ENCODE measurements at places on chromosomes 12 and 14.

GRCh38 chr14:76330411-76331327, 45.3 kb upstream of the ESRRB start:
- no peak for DNase-seq

DNA sequence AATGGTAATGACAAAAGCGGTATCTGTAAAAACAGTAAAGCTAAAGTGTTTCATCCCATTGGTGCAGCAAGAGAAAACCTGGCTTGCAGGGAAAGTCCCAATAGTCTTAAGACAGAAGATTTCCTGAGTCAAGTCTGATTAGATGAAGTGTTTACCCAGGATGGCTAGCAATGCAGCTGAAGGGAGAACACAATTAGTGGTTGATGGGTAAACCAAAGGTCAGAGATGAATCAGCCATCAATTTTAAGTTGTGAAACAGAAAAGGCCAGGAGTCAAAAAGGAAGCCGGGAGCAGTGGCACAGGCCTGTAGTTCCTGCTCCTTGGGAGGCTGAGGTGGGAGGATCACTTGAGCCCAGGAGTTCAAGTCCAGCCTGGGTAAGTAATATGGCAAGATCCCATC, 52.6 kb downstream of the SEC23A start:
- DNase-seq: no peak

DNA sequence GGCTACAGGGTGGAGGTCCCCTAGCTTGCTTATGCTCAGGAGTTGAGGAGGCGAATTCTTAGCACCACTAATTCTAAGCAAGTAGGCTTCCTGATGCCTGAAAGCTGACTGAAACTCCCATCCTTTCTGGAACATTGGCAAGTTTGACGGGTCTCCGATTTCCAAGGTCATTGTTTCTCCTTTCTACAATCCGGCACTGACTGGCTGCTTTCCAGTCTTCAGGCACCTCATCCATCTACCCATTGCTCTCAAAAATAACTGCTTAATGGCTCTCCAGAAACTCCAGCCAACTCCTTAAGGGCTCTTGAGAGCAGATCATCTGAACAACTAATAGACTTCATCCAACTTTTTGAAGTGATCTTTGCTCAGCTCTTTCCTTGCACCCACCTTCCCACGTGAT, 13.3 kb downstream of the REM2 start:
- no peak for DNase-seq

DNA sequence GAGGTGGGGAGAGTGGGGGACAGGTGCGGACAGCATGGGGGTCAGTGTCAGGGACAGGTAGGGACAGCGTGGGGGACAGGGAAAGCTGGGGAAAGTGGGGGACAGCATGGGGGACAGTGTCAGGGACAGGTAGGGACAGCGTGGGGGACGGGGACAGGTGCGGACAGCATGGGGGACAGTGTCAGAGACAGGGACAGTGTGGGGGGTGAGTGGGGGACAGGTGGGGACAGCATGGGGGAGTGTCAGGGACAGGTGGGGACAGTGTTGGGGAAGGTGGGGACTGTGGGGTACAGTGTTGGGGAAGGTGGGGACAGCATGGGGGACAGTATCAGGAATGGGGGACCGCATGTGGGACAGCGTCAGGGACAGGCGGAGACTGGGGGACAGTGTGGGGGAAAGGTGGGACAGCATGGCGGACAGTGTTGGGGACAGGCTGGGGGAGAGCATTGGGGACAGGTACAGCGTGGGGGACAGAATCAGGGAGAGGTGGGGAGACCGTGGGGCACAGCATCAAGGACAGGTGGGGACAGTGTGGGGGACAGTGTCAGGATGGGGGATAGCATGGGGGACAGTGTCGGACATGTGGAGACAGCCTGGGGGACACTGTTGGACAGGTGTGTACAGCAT, 96.1 kb downstream of the TMEM121 start:
- no peak for DNase-seq

DNA sequence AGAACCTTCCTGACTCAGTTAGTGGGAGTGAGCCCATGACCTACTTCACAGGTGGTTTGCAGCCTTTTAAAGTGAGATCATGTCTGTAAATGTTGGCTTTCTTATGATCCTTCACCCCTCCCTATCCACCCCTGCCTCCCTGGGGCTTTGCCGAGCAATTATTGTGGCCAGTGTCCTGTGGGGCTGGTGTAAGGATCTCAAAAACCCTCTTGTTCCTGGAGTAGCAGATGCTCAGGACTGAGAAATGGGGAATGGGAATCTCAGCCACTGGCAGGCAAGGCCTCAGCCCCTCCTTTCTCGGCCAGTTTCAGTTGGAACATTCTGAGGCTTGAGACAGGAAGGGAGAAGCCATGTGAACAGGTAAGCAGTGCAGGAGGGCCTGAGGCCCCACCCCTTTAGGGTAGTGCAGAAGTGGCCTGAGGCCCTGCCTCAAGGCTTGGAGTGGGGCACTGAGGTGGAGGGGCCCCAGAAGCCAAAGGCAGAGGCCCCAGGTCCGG, 53.8 kb downstream of the PLEKHG3 start:
- DNase-seq: no peak

- DNase-seq: no peak
Observed at GRCh38 chr14:22448905-22449599, 140.0 kb downstream of the DAD1 start.

- DNase-seq: peak; percentile 72
Observed at GRCh38 chr12:66688846-66689439, 10.1 kb upstream of the GRIP1 start.

GRCh38 chr12:46214668-46215436, 54.0 kb downstream of the SLC38A1 start:
- no peak for DNase-seq

- DNase-seq: no peak
Observed at GRCh38 chr12:92634730-92635129, 68.1 kb upstream of the PLEKHG7 start.

DNA sequence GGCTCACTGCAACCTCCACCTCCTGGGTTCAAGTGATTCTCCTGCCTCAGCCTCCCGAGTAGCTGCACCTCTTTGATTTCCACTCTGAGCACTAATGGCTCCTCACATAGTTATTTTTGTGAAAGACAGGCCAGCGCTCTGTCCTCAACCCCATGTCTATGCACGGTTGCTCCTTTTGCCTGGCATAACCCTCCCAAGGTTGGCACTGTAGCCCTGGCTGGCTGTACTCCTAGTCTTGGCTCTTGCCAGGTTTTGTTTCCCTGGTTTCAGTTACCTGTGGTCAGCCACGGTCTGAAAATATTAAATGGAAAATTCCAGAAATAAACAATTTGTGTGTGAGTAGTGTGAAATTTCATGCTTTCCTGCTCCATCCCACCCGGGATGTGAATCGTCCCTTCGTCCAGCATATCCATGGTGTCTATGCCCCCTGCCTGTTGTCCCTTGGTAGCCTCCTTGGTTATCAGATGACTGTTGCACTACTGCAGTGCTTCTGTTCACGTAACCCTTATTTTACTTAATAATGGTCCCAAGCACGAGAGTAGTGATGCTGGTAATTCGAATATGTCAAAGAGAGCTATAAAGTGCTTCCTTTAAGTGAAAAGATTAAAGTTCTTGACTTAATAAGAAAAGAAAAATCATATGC, 12.3 kb upstream of the DCD start:
- no peak for DNase-seq

- peak; percentile 64 for DNase-seq
Observed at GRCh38 chr12:46560089-46560488, 187.5 kb upstream of the SLC38A2 start.

- no peak for DNase-seq
Observed at GRCh38 chr12:80400571-80400991, 43.5 kb upstream of the PTPRQ start.

DNA sequence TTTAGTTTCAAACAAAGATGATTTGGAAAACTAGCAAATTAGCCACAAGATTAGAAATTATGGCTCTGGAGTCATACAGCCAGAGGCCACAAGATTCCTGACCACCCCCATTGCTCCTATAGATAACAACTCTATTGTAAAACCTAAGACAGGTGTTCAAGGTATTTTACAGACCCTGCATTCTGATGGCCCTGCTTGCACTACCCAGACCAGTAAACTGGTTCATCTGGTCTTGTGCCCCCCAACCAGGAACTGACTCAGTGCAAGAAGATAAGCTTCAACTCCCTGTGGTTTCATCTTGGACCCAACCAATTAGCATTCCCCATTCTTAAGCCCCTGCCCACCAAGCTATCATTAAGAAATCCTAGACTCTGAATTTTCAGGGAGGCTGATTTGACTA, 125.0 kb downstream of the CCDC60 start:
- no peak for DNase-seq

- DNase-seq: no peak
Observed at GRCh38 chr14:22651586-22651985, 7.4 kb upstream of the OR6J1 start.

DNA sequence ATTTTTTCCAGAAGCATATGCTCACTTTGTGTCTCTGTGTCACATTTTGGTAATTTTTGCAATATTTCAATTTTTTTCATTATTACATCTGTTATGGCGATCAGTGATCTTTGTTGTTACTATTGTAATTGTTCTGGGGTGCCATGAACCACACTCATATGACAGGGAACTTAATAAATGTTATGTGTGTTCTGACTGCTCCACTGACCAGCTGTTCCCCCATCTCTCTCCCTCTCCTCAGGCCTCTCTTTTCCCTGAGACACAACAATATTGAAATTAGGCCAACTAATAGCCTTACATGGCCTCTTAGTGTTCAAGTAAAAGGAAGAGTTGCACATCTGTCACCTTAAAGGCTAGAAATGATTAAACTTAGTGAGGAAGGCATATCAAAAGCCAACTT, 46.0 kb downstream of the SCN8A start:
- DNase-seq: no peak

- DNase-seq: no peak
Observed at GRCh38 chr14:102949062-102949800, 26.8 kb downstream of the AMN start.

DNA sequence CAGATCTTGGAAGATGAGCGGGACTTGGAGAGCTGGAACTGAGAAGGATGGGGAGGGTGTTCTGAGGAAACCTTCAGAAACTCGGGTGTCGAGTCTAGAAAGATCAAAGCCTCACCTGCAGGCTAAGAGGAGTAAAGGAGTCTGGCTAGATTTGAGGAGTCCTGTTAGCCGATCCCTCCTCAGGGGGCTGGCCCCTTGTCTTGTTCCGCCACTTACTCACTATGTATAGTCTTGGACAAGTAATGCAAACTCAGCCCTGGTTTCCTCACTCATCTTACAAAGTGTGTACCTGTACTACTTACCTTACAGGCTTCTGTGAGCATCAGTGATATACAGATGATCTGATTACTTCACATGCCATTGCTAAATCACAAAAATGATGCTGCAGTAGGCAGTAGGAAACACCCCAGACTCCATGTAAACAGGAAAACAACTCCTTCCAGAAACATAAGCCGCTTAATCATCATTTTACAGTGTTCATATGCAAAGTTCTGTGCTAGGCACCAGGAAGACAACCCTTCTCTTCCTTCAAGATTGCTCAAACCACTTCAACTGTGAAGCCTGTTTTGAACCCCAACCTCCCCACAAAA, 2.0 kb upstream of the SPTLC2 start:
- DNase-seq: no peak

GRCh38 chr12:77334806-77335205, 269.4 kb upstream of the E2F7 start:
- DNase-seq: no peak

DNA sequence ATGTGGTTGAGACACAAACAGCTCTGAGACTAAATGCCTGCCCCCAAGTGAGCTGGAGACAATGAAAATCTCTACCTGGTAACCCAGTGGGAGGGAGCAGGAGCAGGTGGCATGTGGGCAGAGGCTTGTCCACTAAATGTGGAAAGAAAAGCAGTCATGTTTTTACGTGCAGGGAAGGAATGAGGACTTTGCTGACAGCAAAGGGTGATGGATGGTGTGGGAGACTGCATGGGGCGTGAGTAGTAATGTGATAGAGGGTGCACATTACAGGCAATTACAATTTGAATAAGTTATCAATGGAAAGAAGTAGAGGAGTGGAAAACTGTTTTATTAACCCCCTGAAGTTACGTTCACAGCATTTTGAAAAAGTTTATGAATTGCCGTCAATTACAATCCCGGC, 176.6 kb downstream of the NRXN3 start:
- DNase-seq: no peak

- DNase-seq: no peak
Observed at GRCh38 chr12:116201908-116202307, 75.6 kb downstream of the MED13L start.

DNA sequence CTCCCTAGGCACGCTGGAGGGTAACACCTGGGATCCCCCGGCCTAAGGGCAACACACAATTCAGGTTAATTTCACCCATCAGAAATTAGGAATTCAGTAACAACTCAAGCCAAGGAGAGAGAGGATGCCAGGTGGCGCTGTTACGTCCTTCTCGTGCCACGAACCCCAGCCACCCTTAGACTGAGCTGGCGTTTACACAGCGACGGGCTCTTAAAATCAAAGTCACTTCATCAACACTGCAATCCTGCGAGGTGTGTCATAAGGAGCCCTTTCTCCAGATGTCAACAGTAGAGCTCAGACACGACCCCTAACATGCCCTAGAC, 110.6 kb upstream of the TMEM132D start:
- DNase-seq: peak; percentile 13

- DNase-seq: no peak
Observed at GRCh38 chr12:30982413-30982812, 55.9 kb downstream of the TSPAN11 start.

DNA sequence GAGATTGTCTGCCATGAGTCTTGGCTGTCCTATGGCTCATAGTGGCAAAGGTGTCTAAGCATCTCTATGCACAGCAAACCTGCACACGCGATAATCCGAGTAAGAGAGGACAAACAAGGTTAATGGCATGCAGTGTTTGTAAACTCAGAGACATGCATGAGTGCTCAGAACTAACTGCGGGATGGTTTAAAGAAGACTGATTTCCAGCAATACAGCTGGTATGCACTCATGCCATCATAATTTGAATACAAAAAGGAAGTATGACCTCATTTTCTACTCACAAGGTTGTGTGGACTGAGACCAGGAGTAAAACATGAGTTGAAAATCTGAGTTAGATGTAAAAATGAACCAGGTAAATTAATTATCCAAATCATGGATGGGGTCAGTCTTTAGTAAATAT, 16.6 kb upstream of the TCP11L2 start:
- no peak for DNase-seq

DNA sequence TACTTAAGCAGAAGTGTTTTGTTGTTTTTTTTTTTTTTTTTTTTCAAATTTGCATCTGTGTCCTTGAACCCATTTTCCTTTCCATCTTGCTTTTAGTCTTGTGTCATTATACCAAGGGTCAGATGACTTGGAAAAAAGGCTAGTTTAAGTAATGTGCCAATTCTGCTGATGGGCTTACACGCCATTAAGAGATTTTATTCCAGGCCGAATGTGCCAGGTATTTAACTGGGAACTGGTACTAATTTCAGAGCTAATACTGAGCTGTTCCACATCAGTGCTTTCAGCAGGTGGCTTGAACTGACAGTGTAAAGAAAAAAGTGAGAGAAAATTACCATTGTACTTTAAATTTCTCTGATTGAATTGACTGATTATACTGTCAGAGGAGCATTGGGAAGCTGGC, 224.9 kb downstream of the NPAS3 start:
- no peak for DNase-seq

DNA sequence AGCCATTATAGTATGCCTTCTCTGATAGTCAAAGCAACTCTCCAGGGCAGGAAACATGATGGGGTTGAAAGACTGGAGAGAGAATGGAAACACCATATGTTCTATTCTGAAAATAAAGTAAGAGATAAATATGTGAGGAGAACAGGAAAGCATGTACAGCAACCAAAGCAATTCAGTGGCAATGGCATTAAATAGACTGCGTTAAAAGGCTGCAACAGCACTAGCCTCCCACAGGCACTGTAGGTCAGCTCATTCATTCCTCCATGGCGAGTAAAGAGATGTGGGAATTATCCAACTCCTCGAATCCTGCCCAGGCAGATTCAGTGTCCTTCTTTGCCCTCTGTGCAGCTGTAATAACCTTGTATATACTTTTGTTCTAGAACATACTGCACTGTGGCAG, 43.8 kb downstream of the ANO6 start:
- peak; percentile 76 for DNase-seq

Data from NCI-H1930 (cell line).